ENCODE measurements at places on chromosomes 7 and 10. TPM values are rescaled to one million over a fixed set of nuclear protein-coding genes. Genes with fewer than 3 reads are reported as not detected.

DNA sequence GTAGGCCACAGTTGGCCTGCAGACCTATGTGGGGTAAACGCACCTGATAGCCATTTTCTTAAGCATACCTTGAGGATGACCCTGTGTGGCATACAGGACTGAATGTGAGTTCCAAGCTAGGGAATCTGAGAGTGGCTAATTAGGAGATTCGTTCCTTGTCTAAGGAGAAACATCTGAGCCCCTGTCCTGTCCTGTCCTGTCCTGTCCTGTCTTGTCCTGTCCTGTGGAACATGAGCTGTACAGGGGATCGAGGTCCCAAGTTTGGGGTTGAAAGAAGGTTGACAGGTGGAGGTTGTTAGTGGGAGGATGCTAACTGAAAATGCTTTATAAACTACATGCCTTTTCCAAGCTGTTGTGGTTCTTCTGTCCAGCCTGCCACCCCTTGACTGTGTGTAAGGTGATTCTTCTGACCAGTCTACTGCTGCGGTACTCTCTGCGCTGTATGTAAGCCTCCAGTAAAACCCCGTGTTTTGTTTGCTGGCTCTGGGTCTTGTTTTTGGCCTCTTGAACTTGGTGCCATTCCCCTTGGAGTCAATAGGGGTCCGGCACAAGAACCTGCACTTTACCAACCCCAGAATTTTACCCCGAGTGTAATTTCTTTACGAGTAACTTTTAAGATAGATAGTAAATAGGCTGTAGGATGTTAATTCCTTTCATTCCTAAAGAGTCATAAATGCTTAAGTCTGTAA lies 26.4 kb downstream of the ZNRF2 start:
- DNase-seq, result no peak
- no peak overlapping the region for H3K4me3 ChIP-seq
- H3K27me3 ChIP-seq, result no peaks in the 10 kb centered on the region

Gene ACBD7
- total RNA-seq, result not detected

Gene ADCYAP1R1
- total RNA-seq, result 2.5 TPM

- H3K27me3 ChIP-seq, result peaks cover 96% of the 10 kb centered on the region
- H3K36me3 ChIP-seq, result no peaks in the 10 kb centered on the region
- H3K27ac ChIP-seq, result no peak overlapping the region
- no peaks in the 10 kb centered on the region for H3K4me1 ChIP-seq
- DNase-seq, result peak; percentile 52
Measured at GRCh38 chr7:101058355-101058754, 26.9 kb upstream of the TRIM56 start.

Gene ARHGAP22
- total RNA-seq, result 3.8 TPM

GRCh38 chr7:135151533-135151932 lies 3.7 kb downstream of the TMEM140 start:
- peaks cover 36% of the 10 kb centered on the region for H3K36me3 ChIP-seq
- H3K4me3 ChIP-seq, result peak overlapping the region; percentile 74
- DNase-seq, result no peak
- peak overlapping the region; percentile 98 for H3K27ac ChIP-seq
- peaks cover 66% of the 10 kb centered on the region for H3K4me1 ChIP-seq

DNA sequence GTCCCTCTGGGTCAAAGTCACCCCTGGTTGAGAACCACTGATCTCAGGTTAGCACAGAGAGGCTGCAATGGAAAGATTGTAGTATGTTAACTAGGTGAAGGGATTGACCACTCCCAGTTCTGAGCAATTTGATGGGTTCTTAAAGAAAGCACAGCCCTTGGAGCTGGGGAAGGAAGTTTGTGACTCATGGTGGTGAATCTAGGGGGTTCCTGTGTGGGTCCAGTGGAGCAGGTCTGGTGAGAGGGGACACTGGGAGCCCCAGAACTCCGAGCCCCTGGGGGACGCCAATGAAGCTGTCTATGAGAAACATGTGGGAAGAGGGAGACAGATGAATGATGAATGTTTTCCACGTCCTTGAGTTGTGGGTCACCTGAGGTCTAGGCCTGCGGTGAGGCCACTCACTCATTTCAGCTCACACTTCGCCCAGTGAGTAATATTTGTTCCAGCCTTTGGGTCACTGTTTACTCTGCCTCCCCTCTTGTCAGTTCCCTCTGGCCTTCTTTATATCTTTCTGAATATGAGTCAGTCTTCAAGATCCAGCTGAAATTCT lies 341.9 kb downstream of the LRMDA start:
- H3K27ac ChIP-seq, result peak overlapping the region; percentile 67
- no peak overlapping the region for H3K4me3 ChIP-seq
- no peaks in the 10 kb centered on the region for H3K27me3 ChIP-seq
- peaks cover 26% of the 10 kb centered on the region for H3K4me1 ChIP-seq
- no peaks in the 10 kb centered on the region for H3K36me3 ChIP-seq

DNA sequence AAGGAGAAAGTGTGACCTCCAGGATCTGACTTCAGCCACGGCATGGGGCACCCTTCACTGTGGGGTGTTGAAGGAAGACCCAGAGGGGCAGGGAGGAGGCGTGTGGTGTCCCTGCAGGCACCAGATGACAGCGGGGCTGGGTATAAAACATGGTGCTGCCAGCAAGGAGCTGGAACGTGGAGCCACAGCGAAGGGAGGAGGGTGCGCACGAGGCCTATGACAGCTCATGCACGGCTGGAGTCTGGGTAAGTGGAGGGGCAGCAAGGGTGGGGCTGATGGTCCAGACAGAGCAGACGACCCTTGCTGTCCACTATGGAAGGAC lies 27.8 kb upstream of the FOXL3 start:
- H3K27me3 ChIP-seq, result no peaks in the 10 kb centered on the region
- H3K36me3 ChIP-seq, result peaks cover 40% of the 10 kb centered on the region
- H3K4me1 ChIP-seq, result no peaks in the 10 kb centered on the region
- H3K27ac ChIP-seq, result no peak overlapping the region

GRCh38 chr7:133650069-133650468 lies 397.2 kb downstream of the EXOC4 start:
- peaks cover 6% of the 10 kb centered on the region for H3K4me1 ChIP-seq
- H3K4me3 ChIP-seq, result no peak overlapping the region
- no peak for DNase-seq
- H3K27ac ChIP-seq, result no peak overlapping the region

DNA sequence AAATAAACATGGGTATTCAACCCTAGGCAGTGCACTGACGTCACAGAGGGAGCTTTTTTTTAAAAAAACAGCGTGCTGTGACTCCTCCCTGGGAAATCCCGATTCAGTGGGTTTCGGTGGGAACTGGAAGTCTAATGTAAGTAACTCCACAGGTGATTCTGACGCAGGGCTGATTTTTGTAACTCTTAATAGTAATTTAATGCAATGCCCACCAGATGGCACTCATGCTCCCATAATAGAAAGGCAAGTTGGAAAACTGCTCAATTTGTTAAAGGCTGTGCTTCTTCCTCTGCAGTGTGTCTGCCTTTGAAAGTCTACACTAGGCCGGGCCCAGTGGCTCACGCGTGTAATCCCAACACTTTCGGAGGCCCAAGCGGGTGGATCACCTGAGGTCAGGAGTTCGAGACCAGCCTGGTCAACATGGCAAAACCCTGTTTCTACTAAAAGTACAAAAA lies 10.9 kb upstream of the RSU1 start:
- peak overlapping the region; percentile 69 for H3K27ac ChIP-seq
- peaks cover 25% of the 10 kb centered on the region for H3K4me1 ChIP-seq
- H3K27me3 ChIP-seq, result no peaks in the 10 kb centered on the region
- H3K4me3 ChIP-seq, result peak overlapping the region; percentile 27
- no peaks in the 10 kb centered on the region for H3K36me3 ChIP-seq

Gene TEX47
- total RNA-seq, result not detected

DNA sequence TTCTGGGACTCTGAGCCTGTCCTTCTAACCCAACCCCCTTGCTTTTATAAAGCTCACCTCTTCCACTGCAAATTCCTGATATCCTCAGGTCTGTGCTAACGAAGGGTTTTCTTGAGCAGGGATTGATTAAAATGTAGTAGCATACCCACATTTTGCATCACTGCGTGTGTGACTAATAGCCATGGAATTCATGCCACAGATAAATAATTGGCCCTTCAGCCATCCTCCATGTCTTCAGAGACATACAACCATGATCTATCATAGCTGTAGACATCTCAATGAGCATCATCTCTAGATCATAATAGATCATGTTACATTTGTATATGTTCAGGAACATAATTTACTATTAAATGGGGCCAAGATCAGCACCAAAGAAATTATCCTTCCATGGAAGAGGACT lies 990.3 kb downstream of the KCNMA1 start:
- H3K27me3 ChIP-seq, result no peaks in the 10 kb centered on the region
- DNase-seq, result no peak
- no peaks in the 10 kb centered on the region for H3K36me3 ChIP-seq
- no peak overlapping the region for H3K27ac ChIP-seq
- H3K4me3 ChIP-seq, result no peak overlapping the region
- H3K4me1 ChIP-seq, result no peaks in the 10 kb centered on the region

- H3K27me3 ChIP-seq, result no peaks in the 10 kb centered on the region
- DNase-seq, result no peak
- no peaks in the 10 kb centered on the region for H3K36me3 ChIP-seq
Measured at GRCh38 chr7:35725280-35725680, 30.3 kb upstream of the HERPUD2 start.

Gene TBX20
- 83.9 TPM for total RNA-seq

- no peaks in the 10 kb centered on the region for H3K4me1 ChIP-seq
- DNase-seq, result no peak
- H3K36me3 ChIP-seq, result no peaks in the 10 kb centered on the region
- H3K4me3 ChIP-seq, result no peak overlapping the region
Measured at GRCh38 chr7:79272066-79272669, 181.3 kb downstream of the MAGI2 start.

GRCh38 chr10:18236756-18237155 lies 96.5 kb downstream of the CACNB2 start:
- no peak for DNase-seq
- H3K27ac ChIP-seq, result no peak overlapping the region
- no peaks in the 10 kb centered on the region for H3K27me3 ChIP-seq
- peaks cover 36% of the 10 kb centered on the region for H3K4me1 ChIP-seq

Gene RINT1
- 12.9 TPM for total RNA-seq

Gene WNT8B
- not detected for total RNA-seq

GRCh38 chr10:80966326-80966986 lies 428.8 kb downstream of the SH2D4B start:
- H3K4me1 ChIP-seq, result no peaks in the 10 kb centered on the region
- H3K27me3 ChIP-seq, result no peaks in the 10 kb centered on the region
- no peak overlapping the region for H3K27ac ChIP-seq
- no peak overlapping the region for H3K4me3 ChIP-seq
- no peak for DNase-seq

Gene WDFY4
- total RNA-seq, result 1.5 TPM

DNA sequence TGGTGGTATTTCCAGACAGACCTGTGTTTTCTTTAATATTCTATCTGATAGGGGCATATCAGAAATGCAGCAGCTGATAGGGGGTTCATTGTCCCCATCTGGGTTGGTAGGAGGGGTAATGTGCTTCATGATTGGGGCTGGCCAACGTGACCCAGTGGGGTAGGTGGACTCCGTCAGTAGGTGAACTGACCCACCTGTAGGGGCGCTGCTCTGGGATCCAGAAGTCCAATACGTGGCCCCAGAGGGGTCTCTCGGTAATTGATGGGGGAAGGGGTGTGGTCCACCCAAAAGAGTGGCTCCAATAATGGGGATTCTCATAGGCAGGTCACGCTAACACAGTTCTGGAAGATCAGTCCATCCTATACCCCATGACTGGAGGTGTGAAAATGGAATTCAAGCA lies 112.0 kb downstream of the PRLHR start:
- no peak overlapping the region for H3K27ac ChIP-seq
- no peak for DNase-seq
- H3K36me3 ChIP-seq, result no peaks in the 10 kb centered on the region

All from left ventricle myocardium inferior (tissue), 1 donor.